AG09319 (cell line): ENCODE measurements at places on chromosomes 2 and 18.

DNA sequence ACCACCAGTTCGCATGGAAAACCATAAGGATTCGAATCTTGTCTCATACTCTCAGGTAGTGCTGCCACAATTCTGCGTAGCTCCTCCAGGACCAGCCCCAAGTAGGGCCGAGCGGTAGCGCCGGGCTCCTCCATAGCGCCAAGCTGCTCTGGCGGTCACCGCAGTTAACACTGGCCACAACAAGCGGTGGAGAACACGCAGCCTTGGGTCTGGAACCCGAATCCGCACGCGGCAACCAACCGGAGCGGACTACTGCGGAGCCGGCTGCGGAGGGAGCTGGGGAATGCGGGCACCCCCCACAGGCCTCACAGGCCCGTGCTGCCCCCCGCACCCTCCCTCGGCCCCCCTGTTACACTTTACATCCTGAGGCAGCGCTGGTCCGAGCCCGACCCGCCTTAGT lies 531.5 kb downstream of the STK39 start:
- no peak for DNase-seq

- DNase-seq = no peak
Measured at GRCh38 chr2:195756218-195756942, 99.4 kb downstream of the SLC39A10 start.

DNA sequence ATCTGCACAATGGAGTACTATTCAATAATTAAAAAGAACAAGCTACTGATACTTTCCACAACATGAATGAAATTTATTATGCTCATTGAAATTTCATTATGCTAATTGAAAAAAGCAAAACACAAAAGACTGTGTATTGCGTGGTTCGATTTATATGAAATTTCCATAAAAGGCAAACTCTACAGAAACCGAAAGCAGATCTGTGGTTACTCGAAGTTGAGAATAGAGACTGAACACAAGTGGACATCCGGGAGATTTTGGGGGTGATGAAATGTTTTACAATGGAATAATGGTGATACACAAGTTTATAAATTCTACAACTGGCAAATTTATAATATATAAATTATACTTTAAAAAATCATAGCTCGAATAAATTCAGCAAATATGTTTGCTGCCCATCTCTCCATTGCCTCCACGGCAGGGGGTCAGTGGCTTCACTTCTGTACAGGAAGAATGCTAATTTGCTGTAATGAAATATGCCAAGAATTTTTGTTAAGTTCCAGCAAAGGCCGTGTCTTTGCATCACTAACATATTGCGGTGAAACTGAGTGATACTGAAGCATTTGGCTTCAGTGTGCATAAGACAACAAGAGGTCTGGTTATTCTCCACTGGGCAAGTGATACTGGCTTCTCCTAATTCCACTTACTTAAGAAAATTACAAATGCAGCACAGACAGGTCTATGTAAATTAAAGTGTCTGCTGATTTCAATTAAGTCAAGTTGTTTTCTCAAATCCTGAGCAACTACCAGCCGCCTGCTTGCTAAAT lies 96.7 kb downstream of the TMEM163 start:
- DNase-seq = no peak

DNA sequence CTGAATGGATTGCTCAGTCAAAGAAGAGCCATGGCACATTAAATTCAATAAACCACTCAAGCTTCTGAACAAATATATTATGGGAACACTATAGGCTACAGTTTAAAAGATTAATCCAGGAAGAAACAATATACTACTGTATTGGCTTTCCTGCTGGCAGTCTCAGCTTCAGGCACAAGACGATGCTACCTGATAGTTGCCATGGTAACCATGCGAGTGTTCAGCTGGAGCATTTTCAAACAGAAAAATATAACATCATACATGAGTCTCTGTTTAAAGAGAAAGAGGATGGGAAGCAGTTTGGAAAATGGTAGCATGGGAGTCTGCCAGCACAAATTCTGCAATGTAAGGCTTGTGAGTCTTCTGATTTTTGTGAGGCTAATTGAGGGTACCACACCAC lies 65.9 kb upstream of the CPO start:
- no peak for DNase-seq

- no peak for DNase-seq
Measured at GRCh38 chr2:63345285-63345633, 243.0 kb downstream of the WDPCP start.

DNA sequence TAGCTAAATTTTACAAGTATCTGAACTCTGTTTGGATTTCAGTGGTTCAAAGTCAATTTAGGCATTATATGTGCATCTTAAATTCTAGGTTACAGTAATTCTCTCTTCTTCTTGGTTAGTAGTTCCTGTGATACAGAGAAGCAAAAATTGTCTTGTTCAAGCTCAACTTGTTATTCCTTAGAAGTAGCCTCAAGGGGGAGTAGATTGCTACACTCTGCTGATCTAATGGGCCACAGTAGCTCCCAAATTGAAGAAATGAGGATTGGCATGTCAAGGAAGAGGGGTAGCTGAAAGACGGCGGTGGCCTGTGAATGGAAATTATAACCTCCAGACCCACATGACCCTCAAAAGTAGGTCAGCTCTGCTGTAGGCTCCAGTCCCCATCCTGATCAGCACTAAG lies 334.7 kb downstream of the HRH4 start:
- no peak for DNase-seq

GRCh38 chr2:142865924-142866323 lies 11.5 kb upstream of the KYNU start:
- no peak for DNase-seq

DNA sequence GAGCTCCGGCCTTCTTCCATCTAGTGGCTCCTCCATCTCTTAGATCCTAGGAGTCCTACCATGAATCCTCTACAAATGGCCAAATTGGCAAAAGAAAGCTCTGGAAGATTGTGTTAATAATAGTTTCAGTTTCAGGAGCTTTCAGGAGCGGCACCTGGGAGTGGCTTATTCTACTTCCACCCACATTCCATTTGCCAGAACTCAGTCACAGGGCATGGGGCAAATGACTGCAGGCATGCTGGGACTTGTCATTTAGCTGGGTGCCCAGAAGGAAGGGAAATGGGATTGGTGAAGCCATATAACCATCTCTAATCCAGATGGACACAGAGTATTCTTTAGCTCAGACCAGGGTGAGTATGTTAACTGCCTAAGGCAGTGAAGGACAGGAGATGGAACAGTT lies 3.6 kb upstream of the LRATD1 start:
- no peak for DNase-seq

- no peak for DNase-seq
Measured at GRCh38 chr18:41482501-41482900, 472.5 kb upstream of the PIK3C3 start.

GRCh38 chr2:44188696-44189095 lies 20.0 kb downstream of the PPM1B start:
- no peak for DNase-seq

GRCh38 chr2:8544786-8545694 lies 136.8 kb upstream of the ID2 start:
- peak; percentile 63 for DNase-seq

DNA sequence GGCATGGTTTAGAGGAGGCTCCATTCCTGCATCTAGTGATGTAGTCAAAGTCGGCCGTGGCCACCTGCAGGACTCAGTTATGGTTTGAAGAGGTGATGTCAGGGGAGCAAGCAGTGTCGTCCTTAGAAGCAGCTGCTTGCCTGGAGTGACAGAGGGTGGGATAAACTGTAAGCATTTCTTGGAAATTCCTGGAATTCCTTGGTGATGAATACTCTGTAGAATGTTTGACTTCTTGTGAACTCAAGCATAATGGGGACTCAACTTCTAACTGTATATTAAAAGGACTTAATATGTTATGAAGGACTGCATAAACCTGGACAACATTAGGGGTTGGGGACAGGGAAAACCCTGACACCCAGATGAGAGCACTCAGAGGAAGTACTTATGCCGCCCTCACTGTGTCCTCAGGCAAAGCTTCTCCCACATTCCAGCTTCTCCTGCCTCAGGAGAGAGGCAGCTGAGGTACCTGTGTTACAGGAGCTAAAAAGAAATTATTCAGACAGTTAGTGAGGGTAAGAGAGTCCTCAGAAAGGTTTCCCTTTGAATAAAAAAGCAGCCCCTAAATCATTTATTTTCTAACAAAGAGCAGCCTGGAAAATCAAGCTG lies 459.9 kb upstream of the CELF4 start:
- DNase-seq = no peak

DNA sequence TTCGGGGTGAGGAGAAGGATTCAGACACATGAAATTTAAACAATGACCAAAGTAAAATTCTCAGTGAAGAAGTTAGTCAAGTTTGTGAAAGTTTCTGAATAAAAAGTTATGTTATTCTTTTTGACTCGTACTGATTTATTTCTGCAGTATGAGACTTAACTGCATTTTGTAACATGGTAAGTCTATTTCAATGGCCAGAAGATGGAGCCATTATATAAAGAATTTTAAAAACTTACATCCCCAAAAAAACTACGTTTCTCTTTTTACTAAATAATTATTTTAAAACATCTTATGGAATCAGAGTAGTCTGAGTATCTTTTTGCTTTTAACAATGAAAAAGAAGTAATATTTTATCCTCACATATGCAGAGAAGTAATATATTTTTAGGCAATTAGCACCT lies 51.4 kb upstream of the SCN1A start:
- no peak for DNase-seq

DNA sequence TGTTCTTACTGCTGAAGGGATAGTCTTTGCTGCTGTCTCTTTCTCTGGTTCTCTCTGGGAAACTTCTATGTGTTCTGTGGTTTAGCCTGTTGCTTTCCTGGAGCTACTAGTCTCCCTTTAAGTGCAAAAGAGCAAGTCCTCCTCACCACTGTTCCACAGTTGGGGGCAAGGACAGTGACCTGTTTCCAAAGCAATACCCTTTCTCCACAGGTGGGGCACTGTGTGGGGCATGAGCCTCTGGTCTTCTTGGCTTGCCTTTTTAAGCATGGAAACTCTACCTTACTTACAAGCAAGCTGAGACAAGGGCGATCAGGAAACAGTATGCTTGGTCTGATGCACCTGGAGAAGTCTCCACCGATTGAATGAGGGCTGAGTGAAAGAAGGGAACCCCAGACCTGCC lies 156.7 kb downstream of the CPS1 start:
- no peak for DNase-seq

DNA sequence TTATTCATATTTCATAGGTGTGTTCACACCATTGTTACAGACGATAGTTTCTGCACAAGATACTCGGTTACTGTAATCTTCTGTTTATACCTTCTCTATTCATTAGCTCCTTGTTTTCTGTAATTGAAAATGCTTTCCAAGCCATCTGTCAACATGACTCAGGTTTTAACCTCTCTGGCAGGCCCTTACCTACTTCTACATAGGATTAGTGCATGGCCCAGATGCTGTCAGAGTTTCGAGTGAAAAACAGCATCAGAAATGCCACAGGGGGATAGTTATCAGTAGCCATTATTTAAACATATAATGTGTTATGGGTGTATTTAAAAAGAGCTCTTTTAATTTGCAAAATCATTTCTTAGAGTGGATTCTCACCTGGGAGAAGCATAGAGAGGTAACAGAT lies 596.4 kb downstream of the FBXO15 start:
- no peak for DNase-seq

- DNase-seq = no peak
Measured at GRCh38 chr2:31383471-31384153, 30.9 kb downstream of the XDH start.

- no peak for DNase-seq
Measured at GRCh38 chr2:72696559-72696958, 129.3 kb downstream of the EXOC6B start.

GRCh38 chr2:71777946-71778345 lies 324.6 kb downstream of the DYSF start:
- DNase-seq = no peak

GRCh38 chr18:76752400-76752799 lies 70.0 kb upstream of the ZNF236 start:
- no peak for DNase-seq

- DNase-seq = no peak
Measured at GRCh38 chr2:1665761-1666505, 78.4 kb downstream of the PXDN start.

DNA sequence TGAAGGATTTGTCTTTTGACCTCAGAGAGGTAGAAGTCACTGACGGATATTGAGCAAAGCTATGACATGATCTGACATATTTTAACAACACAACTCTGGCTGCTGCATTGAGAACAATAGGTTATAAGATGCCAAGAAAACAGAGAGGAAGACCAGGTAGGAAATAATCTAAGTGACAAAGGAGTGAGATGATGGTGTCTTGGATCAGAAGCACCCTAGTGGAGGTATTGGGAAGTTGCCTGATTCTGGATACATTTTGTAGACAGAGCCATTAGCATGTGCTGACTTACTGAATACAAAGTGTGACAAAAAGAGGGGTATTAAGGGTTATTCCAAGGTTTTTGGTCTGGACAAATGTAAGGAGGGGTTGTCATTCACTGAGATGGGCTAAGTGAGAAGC lies 1438.1 kb downstream of the DPP10 start:
- no peak for DNase-seq

GRCh38 chr2:160207804-160208654 lies 8.0 kb upstream of the ITGB6 start:
- DNase-seq = peak; percentile 80
